A549 (cell line): ENCODE measurements at places on chromosomes 7 and 10. TPM values are rescaled to one million over a fixed set of nuclear protein-coding genes. Genes with fewer than 3 reads are reported as not detected.

GRCh38 chr7:2824678-2825461 is 19.2 kb downstream of the GNA12 start:
- no peak for DNase-seq

SLC18A3 gene
- polyA plus RNA-seq, result not detected in 3 replicates

- no peak for DNase-seq
Observed at GRCh38 chr7:18216270-18216669, 188.6 kb upstream of the PRPS1L1 start.

TEX47 gene
- polyA plus RNA-seq, result not detected in 3 replicates

DNA sequence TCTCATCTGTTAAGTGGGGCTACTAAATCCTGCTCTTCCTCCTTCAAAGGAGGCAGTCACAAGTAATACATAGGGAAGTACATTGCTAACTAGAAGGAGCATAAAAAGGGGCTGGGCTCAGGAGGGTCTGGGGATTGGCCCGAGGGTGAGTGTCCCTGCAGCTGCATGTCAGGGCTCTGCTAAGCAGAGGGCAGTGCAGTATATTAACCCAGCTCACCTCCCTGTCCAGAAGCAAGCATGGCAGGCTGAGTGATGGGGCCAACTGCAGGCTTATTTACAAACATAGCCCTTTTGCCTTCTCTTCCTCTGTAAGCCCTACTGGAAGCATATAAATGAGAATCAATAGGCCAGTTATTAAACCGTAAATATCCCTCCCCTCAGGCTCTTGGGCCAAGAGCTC is 143.2 kb upstream of the PCBD1 start:
- no peak for DNase-seq
